Ovary (tissue), 10 donors: ENCODE measurements at places on chromosomes 11 and 22. TPM values are rescaled to one million over a fixed set of nuclear protein-coding genes. Genes with fewer than 3 reads are reported as not detected.

The APOBEC3F gene
- 7.4 TPM for polyA plus RNA-seq

GRCh38 chr11:28144808-28145207, 36.6 kb downstream of the METTL15 start:
- no peaks in the 10 kb centered on the region for H3K27me3 ChIP-seq
- no peaks in the 10 kb centered on the region for H3K4me1 ChIP-seq
- no peak overlapping the region for H3K27ac ChIP-seq

The OOSP3 gene
- polyA plus RNA-seq, result not detected

- H3K27me3 ChIP-seq, result no peaks in the 10 kb centered on the region
- H3K36me3 ChIP-seq, result no peaks in the 10 kb centered on the region
- H3K27ac ChIP-seq, result peak overlapping the region; percentile 46
These were observed 9.6 kb upstream of the C1QTNF6 start for GRCh38 chr22:37197451-37198257.

- DNase-seq, result no peak
- H3K4me1 ChIP-seq, result no peaks in the 10 kb centered on the region
- H3K36me3 ChIP-seq, result no peaks in the 10 kb centered on the region
- no peaks in the 10 kb centered on the region for H3K27me3 ChIP-seq
- no peak overlapping the region for H3K4me3 ChIP-seq
These were observed 42.5 kb downstream of the SFI1 start for GRCh38 chr22:31538815-31539214.

GRCh38 chr22:41256254-41257253, 15.8 kb upstream of the CHADL start:
- no peak overlapping the region for H3K4me3 ChIP-seq
- no peak for DNase-seq
- H3K27me3 ChIP-seq, result no peaks in the 10 kb centered on the region
- no peaks in the 10 kb centered on the region for H3K4me1 ChIP-seq

The OR52N4 gene
- 0.50 TPM for polyA plus RNA-seq

- no peaks in the 10 kb centered on the region for H3K27me3 ChIP-seq
- H3K27ac ChIP-seq, result no peak overlapping the region
- H3K4me3 ChIP-seq, result no peak overlapping the region
- no peaks in the 10 kb centered on the region for H3K36me3 ChIP-seq
- H3K4me1 ChIP-seq, result no peaks in the 10 kb centered on the region
These were observed 73.3 kb downstream of the MYO7A start for GRCh38 chr11:77201370-77201769.

The RIMBP3C gene
- polyA plus RNA-seq, result 0.04 TPM

- no peaks in the 10 kb centered on the region for H3K36me3 ChIP-seq
- H3K4me3 ChIP-seq, result no peak overlapping the region
- H3K27me3 ChIP-seq, result no peaks in the 10 kb centered on the region
- H3K27ac ChIP-seq, result no peak overlapping the region
- DNase-seq, result no peak
- no peaks in the 10 kb centered on the region for H3K4me1 ChIP-seq
These were observed 529.6 kb upstream of the CCDC90B start for GRCh38 chr11:83815736-83816135.

- H3K4me3 ChIP-seq, result no peak overlapping the region
- no peaks in the 10 kb centered on the region for H3K27me3 ChIP-seq
- H3K27ac ChIP-seq, result no peak overlapping the region
- H3K4me1 ChIP-seq, result no peaks in the 10 kb centered on the region
These were observed 29.2 kb downstream of the RASSF10 start for GRCh38 chr11:13038366-13038765.

- no peaks in the 10 kb centered on the region for H3K36me3 ChIP-seq
- no peak overlapping the region for H3K27ac ChIP-seq
- no peak overlapping the region for H3K4me3 ChIP-seq
These were observed 5.8 kb downstream of the RAB38 start for GRCh38 chr11:88169471-88169870.

DNA sequence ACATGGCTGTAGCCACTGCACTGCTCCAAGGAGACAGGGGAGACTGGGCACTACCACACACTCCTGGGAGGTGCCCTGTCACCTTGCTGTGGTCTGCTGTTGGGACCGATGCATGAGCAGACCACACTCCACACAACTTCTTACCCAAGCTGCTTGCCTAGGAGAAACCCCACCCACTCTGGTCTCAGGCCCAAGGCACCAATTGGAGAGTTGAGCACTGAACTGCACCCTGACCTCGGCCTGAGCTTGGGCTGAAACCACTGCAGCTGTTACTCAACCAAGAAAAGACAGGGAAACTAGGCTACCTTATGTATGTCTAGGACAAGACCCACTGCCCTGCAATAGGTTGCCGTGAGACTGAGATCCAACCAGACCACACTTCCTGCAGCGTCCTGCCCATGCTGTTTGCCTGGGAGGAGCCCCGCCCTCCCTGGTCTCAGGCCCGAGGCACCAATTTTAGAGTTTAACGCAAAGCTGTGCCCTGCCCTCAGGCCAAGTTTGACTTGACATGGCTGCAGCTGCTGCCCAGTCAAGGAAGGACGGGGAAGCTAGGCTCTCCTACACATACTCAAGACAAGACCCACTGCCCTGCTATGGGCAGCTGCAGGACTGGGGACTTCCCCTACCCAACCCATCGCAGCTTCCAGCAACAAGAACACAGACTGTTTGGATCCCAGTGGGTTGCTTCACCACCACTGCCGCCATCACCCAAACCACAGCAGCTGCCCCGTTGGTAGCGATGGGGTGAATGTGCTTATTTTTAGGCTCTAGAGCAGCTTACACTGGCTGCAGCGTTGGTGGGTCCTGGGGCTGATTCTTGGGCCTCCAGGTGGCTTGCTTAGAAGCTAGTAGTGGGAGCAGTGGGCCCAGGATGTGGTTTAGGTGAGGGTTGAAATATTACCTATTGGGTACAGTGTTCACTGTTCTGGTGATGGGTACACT, 66.8 kb downstream of the BRD1 start:
- DNase-seq, result no peak
- H3K27me3 ChIP-seq, result no peaks in the 10 kb centered on the region
- H3K27ac ChIP-seq, result no peak overlapping the region
- H3K4me3 ChIP-seq, result no peak overlapping the region

GRCh38 chr22:47498969-47499495, 736.6 kb downstream of the TBC1D22A start:
- no peak overlapping the region for H3K27ac ChIP-seq
- H3K4me3 ChIP-seq, result no peak overlapping the region
- no peaks in the 10 kb centered on the region for H3K4me1 ChIP-seq
- no peaks in the 10 kb centered on the region for H3K27me3 ChIP-seq

GRCh38 chr11:57348636-57349313, 10.6 kb downstream of the P2RX3 start:
- no peak for DNase-seq
- H3K27me3 ChIP-seq, result no peaks in the 10 kb centered on the region
- no peak overlapping the region for H3K4me3 ChIP-seq
- no peaks in the 10 kb centered on the region for H3K36me3 ChIP-seq
- no peak overlapping the region for H3K27ac ChIP-seq
- H3K4me1 ChIP-seq, result peaks cover 3% of the 10 kb centered on the region

The ARHGAP20 gene
- 4.4 TPM for polyA plus RNA-seq

GRCh38 chr11:17673951-17674350, 45.4 kb upstream of the MYOD1 start:
- H3K4me1 ChIP-seq, result no peaks in the 10 kb centered on the region
- H3K36me3 ChIP-seq, result no peaks in the 10 kb centered on the region
- H3K4me3 ChIP-seq, result no peak overlapping the region
- DNase-seq, result no peak
- no peaks in the 10 kb centered on the region for H3K27me3 ChIP-seq
- H3K27ac ChIP-seq, result no peak overlapping the region

DNA sequence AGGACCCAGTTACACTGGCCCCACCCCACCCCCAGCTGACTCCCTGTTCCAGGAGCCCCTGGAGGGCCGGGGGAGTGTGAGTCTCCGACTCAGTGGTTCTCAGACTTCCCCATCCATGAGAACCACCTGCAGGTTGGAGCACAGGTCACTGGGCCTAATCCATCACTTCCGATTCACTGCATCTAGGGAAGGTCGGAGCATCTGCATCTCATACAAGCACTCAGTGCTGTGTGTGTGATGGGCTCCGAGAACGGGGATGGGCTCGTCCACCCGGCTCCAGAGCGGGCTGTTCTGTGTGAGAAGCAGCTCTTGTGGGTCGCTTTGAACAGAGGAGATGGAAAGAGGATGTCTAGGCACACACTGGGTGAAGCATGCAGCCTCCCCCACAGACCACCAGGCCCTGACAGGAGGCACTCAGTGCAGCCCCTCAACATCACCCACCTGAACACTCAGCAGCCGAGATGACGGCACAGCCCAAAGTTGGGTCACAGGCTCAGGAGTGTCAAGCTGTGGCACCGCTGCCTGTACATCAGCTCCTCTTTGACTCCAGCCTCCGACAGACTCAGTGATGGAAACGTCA, 541.4 kb downstream of the BRD1 start:
- H3K27ac ChIP-seq, result no peak overlapping the region
- no peaks in the 10 kb centered on the region for H3K4me1 ChIP-seq
- no peak overlapping the region for H3K4me3 ChIP-seq
- H3K36me3 ChIP-seq, result no peaks in the 10 kb centered on the region
- DNase-seq, result no peak

DNA sequence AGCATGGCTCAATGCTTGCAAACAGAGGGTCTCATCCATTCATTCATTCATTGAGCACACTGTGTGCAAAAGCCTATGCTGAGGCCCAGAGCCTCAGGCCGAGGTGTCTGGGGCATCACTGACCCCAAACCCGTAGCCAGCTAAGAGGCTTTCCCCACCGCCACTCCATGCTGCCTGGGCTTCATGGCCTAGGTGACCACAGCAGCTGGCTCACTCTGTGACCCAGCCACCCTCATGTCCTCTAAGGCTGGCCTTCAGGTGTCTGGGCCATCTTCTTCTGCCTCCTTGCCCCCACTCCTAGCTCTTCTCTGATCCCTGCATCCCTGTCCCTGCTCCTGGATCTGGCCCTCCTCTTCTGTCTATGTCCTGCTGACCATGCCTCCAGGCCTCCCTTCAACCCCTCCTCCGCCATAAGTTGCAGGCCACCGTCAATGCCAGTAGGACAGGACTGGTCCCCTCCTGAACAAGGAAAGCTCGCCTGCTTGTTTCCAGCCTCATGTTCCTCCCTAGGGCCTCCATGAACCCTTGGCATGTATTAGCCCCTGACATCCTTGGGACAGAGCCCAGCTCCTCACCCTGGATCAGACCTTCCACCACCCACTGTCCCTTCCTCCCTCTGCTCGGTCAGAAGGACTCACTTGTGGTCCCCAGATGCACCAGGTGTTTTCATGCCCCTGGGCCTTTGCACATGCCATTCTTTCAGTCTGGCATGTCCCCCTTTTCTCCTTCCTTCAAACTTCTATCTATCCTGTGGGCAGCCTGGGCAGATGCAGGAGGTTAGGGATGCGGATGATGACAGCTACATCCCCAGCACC, 92.8 kb downstream of the MYEOV start:
- no peak overlapping the region for H3K4me3 ChIP-seq
- H3K27ac ChIP-seq, result no peak overlapping the region
- H3K36me3 ChIP-seq, result no peaks in the 10 kb centered on the region
- DNase-seq, result no peak
- no peaks in the 10 kb centered on the region for H3K4me1 ChIP-seq

GRCh38 chr11:130163346-130164220, 4.0 kb downstream of the ST14 start:
- H3K4me1 ChIP-seq, result peaks cover 2% of the 10 kb centered on the region
- no peaks in the 10 kb centered on the region for H3K36me3 ChIP-seq
- no peak for DNase-seq
- no peak overlapping the region for H3K27ac ChIP-seq
- no peaks in the 10 kb centered on the region for H3K27me3 ChIP-seq

The FGF19 gene
- not detected for polyA plus RNA-seq

GRCh38 chr22:36333644-36334043, 54.1 kb downstream of the MYH9 start:
- no peaks in the 10 kb centered on the region for H3K36me3 ChIP-seq
- peaks cover 42% of the 10 kb centered on the region for H3K4me1 ChIP-seq
- H3K27me3 ChIP-seq, result no peaks in the 10 kb centered on the region
- no peak for DNase-seq

The LRRC4C gene
- 0.78 TPM for polyA plus RNA-seq
